ENCODE measurements at places on chromosomes 12 and 14.

DNA sequence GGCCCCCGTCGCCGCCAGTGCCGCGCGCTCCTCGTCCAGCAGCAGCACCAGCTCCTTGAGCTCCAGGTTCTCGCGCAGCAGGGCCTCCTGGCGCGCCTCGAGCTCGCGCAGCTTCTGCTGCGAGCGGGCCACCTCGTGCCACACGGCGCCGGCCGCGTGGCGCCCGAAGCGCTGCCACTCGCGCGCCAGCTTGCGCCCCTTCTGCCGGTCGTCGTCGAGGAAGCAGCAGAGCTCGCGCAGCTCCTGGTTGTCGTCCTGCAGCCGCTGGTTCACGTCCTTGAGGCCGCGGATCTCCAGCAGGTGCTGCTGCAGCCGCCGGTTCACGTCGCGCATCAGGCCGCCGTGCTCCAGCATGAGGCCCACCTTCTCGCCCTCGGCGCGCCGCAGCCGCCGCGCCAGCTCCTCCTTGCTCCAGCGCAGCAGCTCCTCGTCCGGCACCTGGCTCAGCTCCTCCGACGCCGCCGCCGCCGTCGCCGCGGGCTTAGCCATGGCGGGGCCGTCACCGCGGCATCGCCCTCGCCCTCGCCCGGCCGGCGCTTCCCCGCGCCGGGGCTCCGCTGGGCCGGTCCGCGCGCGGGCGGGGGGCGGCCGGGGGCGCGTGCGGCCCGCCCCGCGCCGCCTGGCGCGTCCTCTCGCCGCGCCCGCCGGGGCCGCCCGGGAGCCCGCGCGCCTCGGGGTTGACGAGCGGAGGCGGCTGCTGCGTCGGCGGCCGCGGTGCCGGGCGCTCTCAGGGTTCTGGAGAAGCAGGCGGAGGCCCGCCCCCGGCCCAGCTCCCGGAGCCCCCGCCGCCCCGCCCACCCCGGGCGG is at the start of gene CCDC85C:
CCDC85C (minus strand) TSS at position 737 of the 807 bp plus-strand sequence; CDS start at position 489, 248 bp downstream.
- peak; percentile 40 for DNase-seq

DNA sequence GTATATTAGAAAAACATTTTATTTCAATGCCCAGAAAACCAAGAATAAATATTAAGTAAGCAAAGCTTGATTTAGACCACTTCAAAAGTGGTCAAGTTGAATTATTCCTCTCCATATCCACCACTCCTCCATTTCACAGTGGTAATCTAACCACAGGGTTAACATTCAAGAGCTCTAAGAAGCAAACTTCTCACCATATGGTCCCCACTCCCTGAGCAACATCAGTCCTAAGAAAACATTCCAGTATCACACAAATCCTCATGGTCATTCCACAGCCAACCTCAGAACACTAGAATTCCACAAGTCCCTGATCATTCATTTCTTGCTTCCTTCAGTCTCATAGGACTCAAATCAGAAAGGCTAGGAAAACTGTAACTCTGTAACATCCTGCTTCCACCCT is 47.9 kb downstream of the ST8SIA1 start:
- no peak for DNase-seq

DNA sequence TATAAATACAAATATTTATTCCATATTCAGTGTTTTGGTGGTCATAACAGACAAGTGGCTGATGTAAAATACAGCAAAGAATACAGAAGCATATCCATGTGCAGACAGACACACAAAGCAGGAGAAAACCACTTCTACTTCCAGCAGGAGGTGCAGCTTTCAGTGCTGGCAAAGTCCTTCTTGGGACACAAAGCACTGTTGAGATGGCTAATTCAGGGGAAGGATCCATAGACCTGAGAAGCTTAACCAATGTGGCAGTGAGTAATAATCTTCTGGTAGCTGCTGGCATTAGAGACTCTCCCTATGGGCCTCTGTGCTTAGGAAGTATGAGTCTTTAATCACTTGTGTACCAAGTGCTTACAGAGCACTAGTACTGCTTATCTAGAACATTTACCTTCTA is 26.8 kb downstream of the AMN1 start:
- DNase-seq, result no peak

DNA sequence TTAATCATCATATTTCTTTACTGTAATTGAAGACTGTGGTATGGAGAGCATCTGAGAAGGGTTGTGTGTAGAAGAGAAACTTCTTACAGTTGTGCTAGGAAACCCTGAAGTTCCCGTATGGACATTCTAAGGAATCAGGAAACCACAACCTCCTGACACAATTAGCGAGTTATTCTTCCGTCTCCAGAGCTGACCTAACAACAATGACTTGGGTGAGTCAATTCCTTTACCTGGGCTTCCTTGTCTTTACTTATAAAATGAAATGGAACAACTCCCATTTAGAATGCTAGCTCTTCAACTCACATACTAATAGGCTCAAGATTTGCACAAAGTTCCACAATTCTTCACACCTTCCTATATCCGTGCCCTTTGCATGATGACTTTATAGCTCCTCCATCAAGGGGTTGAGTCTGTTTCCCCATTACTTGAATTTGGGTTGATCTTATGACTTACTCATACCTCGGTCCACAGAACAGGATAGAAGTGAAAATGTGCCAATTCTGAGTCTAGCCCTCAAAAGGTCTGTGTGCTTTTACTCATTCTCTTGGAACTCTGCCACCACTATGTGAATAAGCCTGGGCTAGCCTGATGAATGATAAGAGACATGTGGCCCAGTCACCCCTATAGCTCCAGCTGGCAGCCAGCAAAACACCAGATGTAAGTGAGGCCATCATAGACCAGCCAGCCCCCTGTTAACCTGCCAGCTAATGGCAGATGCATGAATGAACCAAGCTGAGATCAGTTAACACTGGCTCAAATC is 459.4 kb downstream of the ETNK1 start:
- no peak for DNase-seq

- peak; percentile 9 for DNase-seq
These were observed 58.7 kb upstream of the STK38L start for GRCh38 chr12:27185234-27186021.

- no peak for DNase-seq
These were observed 12.3 kb downstream of the CHST11 start for GRCh38 chr12:104469066-104469465.

GRCh38 chr12:42810006-42810405 is 220.5 kb upstream of the PRICKLE1 start:
- no peak for DNase-seq

DNA sequence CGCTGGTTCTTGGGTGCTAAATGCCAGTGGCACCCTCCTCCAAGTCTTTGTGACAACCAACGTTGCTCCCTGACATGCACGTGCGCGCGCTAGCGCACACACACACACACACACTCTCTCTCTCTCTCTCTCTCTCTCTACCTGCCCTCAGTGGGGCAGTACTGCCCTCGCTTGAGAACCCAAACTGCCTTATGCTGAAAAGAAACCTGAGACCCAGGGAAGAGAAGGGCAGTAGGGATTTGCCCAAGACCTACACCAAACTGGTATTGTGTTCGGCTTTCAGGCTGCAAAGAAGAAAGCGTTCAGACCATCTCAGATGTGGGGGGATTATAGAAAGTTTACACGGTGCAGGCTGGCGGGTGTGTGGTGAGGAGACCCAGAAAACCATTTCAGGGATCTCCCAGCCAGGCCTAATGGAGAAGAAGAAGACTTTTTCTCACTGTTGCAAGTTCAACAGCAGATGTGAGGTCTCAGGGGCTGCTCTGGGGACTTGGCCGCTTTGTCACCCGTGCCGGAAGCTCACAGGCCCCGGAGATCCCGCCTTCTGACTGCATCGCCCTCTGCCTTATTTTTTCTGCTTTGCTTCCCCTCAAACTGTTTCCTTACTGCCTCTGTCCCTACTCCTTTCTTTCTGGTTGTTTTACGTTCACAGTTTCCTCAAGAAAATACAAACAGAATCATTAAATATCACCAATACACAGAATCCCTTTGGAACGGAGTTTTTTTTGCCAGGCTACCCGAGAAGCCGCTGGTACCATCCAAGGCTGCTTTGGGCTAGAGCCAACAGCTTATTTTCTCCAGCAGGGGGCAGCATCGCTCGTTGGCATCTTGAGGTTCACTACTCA is 82.4 kb downstream of the PPM1A start:
- DNase-seq, result peak; percentile 79

- DNase-seq, result peak; percentile 51
These were observed 730 bp downstream of the CLSTN3 start for GRCh38 chr12:7130701-7131501.

DNA sequence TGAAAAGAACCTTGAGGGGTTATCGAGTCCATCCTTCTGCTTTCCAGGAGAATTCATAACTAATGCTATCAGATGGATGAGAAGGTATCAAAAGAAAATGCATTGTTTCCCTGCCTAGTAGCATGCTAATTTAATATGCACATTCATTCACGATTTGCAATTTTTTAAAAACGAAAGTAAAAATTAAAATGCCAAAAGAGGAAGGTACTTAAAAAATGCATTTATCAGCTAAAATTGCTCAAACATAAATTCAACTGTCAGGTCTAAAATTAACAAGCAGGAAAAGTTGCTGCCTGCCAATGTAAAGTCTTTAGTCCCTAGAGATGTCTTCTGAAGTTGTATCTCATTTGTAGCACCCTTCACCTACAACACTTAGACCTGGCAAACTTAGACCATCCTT is 7.9 kb downstream of the ATF7 start:
- no peak for DNase-seq

DNA sequence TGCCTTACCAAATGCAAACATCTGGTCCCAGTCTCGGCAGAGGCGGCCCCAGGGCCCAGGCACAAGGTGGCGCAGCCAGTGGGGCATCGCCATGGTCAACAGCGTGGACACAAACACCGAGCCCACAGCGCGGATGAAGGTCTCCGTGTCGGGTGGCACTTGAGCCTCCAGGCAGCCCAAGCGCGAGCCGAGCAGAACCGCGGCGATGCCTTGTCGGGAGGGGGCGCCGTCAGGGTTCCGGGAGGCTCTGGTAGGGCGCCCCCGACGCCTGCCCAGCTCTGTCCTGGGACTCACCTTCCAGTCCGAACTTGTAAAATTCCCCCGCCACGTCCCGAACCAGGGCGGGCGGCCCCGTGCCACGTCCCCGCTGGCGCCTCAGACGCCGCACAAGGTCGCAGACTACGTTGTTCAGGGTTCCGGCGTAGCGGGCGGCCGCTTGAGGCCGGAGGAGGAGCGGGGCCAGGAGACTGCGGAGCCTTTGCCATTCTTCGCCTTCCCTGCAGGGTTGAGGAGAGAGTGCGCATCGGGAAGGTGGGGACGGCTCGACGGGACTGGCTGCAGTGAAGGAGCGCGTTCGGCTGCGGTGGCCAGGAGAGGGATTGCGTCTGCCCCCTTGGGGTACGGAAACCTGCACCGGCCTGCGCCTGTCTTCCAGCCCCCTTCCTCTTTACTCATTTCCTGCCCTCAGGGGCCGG is 1.7 kb downstream of the CYP27B1 start:
- DNase-seq, result peak; percentile 40

All from CD4-positive, alpha-beta T cell treated with Interleukin-15 for 4 hours (primary cell).